ENCODE measurements at places on chromosomes 2 and 18. TPM values are rescaled to one million over a fixed set of nuclear protein-coding genes. Genes with fewer than 3 reads are reported as not detected.

DNA sequence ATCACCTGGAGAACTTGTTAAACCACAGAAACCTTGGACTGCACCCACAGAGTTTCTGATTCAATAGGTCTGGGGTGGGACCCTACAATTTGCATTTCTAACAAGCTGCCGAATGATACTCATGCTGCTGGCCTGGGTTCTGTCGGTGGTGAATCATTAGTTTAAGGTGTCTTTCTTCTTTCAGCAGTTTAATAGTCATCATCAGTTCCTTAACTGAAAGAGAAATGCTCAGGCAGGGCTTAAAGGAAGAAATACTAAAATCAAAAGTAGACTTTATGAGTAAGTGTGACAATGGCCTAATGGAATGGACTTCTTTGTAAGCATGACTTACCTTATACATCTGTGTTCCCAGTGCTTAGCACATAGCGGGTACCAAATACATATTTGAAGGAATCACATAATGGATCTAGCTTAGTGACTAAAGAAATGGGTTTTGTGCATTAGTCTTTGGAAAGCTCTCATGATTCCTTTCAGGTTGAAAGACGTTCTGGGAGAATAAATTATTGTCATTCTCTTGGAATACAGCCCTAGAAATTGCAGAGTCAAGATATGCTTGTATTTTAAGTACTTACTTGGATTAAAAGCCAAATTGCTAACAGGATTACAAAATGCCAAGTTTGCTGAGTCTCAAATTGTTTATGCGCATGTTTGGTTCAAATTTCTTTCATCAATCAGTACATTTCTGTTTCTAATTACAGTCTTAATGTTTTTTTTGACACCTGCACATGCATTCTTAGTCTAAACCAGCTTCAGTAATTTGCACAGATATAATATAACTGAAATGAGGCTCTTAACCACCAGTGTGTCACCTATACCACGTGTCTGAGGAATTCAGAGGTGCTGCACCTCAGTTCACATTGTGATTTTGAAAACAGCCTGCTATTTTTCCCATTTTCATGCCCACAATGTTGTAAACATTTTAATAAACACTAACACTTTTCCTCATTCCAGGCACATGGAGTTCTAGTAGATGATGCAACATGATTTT, 220.3 kb upstream of the NRP2 start:
- DNase-seq: no peak

DNA sequence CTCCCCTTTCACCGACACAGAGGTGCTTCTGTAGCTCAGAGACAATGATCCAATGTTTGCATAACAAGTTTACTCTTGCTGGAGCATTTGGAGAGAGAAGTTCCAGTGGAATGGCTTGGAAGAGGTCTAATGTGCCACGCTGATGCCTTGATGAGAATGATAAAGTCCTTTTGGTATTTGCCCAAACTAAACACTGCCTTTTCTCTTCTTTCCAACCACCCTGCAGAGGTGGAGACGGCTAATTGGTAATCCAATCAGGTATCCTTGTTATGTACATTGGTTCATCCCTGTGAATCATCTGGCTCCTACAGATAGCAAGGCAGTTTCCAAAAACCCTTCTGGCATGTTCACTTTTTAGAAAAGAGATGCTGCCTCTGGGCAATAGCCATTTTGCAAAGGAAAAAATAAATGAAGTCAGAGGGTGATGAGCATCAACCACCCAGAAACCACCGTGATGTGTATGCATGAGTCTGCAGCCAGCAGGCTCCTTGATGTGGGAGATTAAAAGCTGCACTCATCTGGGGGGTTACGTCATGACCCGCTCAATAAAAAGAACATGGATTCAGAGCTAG, 40.6 kb downstream of the KIAA2012 start:
- no peak for DNase-seq

GRCh38 chr2:143558665-143559064, 429.4 kb downstream of the ARHGAP15 start:
- no peak for DNase-seq

DNA sequence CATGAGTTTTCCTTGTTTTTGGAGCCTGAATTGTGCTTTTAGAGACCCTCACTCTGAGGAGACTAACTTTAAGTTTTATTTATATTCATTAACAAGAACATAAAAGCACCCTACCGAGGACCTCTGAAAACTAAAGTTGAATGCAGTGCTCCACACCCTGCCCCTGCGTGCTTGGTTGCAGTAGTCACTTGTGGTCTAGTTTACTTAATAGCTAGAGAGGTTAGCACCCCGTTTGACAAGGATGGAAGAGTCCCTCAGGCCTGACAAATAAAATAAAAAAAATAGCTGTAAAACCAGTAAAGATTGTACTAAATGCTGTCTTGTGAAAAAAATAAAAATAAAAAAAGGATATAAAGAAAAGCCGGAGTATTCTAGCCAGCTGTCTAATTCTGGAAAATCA, 395.2 kb downstream of the MTX2 start:
- no peak for DNase-seq

GRCh38 chr2:56361844-56362243, 178.1 kb downstream of the CCDC85A start:
- DNase-seq: no peak

ABCG8 gene
- total RNA-seq: 0.12 TPM

Data from Caco-2 (cell line).